Fibroblast of skin of left biceps (primary cell): ENCODE measurements at places on chromosomes 7 and 10.

- DNase-seq = no peak
Observed at GRCh38 chr7:30281791-30282190, 2.6 kb upstream of the ZNRF2 start.

DNA sequence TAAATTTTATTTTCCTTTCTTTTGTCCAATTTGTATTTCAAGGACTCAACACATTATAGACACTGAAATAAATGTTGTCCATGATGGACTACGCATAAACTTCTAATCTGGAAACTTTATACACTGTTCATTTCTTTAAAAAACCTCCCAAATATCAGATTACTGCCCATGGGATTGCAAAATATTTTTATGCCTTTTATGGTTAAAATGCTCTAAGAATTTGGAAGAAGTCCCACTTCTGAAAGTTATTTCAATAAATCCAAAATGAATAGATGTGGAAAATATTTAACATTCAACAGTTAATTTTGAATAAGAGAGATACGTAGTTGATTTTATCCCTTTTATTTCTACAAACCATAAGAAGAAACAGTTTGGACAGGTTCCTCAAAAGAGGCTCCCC is 46.1 kb downstream of the CABCOCO1 start:
- peak; percentile 51 for DNase-seq

DNA sequence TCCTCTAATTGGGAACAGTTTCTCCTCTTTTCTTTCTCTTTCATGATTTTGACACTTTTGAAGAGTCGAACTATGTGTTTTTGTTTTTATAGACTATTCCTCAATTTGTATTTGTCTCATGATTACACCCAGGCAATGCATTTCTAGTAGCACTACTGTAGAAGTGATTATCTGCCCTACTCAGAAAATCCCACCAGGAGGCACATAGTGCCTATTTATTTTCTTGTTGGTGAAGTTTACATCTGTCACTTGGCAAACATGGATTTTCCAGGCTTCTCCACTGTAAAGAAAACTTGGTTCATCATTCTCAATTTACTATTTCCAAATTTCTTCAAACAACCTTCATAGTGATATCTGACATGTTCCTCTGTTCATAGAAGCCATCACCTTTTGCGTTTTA is 893.9 kb downstream of the CCSER2 start:
- DNase-seq = no peak

GRCh38 chr7:157472311-157473050 is 135.7 kb downstream of the DNAJB6 start:
- no peak for DNase-seq

DNA sequence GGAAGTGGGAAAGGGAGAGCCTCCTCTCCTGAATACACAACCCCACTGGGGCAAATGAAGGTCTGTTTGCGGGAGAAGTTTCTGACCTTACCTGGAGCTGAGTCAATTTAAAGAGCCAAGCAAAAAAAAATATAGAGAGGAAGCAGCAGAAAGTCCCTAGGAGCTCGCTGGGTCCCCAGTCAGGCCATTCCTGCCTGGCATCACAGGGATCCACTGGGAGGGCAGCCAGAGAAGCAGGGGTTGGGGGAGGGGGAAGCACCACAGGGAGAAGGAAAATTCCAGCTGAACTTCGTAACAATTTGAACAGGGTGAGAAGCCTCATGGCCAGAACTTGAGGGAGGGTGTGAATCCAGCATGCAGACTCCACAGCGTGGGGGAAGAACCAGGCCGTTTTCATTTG is 298.7 kb downstream of the LRRTM3 start:
- DNase-seq = no peak

DNA sequence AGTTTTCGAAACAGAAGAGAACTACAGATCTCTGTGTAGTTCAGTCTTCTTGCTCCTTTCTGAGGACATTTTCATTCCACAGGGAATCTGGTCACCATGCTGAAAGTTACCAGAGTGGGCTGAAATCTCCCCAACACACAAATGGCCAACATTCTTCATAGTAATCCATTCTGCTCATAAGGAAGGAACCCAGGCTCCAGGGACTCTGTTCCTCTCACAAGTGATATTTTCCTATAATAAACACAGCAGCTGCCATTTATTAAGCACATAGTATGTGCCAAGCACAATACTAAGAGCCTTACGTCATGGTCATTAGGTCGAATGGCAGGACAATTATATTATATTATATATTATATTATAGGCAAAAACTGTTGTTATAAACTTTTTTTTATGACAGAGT is 109.8 kb downstream of the RAB11FIP2 start:
- no peak for DNase-seq

DNA sequence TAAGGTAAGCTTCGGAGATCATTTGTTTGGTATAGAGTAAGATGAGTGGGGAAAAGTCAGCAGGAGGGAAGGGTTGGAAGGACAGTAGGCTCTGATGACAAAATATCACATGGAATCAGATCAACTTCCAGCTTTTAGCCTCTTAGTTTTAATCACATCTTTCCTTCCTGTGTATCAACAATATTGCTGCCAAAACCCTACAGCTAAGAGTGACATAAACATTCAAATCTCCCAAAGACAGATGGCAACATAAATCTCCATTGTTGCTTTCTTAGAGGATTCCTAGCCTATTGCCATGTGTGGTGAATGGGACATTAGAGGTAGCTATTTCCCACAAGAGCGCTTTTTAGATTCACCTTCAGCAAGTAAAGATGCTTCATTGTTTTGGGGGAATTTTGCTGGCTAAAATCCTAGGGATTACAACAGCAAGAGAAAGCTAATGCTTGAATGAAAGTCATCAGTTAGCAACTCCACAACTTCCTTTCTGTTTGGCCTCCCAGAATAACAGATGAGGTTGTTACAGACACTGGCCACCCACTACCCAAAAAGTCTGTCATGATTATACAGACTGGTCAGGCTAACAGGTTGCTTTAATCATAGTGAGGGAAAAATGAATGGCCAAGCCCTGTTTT is 35.2 kb upstream of the FZD1 start:
- DNase-seq = no peak

GRCh38 chr7:109751241-109751640 is 1181.6 kb downstream of the DNAJB9 start:
- no peak for DNase-seq

DNA sequence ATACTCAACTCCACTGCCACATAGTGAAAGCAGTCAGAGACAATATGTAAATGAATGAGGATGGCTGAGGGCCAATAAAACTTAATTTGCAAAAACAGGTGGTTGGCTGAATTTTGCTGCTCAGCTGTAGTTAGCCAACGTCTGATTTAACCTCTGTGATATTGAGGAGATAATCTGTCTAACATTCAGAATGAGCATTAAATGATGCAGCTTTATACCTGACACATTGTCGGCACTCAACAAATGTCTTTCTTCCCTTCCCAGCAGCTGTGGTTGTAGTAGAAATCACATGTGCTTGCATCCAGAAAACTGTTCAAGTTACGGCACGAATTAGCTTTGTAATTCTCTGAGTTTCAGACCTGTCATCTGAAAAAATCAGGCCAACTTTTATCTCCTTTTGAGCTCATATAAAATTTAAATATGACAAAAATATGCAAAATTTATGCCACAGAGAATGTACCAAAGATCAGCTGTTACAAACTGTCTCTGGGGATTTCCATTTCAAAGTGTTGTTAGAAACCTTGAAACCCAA is 1239.7 kb downstream of the GATA3 start:
- no peak for DNase-seq

- DNase-seq = no peak
Observed at GRCh38 chr7:115689941-115690340, 340.6 kb downstream of the TFEC start.

- no peak for DNase-seq
Observed at GRCh38 chr10:114974625-114975024, 36.6 kb downstream of the TRUB1 start.

GRCh38 chr7:100546926-100547800 is 8.2 kb downstream of the AGFG2 start:
- DNase-seq = no peak

DNA sequence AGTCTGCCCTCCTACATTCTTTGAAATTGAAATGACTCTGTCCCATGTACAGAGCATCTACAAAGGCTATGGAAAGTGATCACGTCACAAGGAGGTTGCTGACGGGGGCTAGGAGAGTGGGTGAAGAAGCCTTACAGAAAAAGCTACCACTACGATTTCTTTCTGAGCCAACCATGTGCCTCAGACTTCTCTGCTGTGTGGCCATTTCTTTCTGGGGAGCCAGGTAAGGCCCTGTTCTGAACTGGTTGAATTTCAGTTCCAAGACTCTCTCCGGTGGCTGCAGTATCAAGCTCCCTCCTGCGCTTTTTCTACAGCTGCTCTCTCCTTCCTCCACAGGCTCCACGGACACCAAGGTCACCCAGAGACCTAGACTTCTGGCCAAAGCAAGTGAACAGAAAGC is 112.5 kb upstream of the PRSS1 start:
- DNase-seq = no peak

DNA sequence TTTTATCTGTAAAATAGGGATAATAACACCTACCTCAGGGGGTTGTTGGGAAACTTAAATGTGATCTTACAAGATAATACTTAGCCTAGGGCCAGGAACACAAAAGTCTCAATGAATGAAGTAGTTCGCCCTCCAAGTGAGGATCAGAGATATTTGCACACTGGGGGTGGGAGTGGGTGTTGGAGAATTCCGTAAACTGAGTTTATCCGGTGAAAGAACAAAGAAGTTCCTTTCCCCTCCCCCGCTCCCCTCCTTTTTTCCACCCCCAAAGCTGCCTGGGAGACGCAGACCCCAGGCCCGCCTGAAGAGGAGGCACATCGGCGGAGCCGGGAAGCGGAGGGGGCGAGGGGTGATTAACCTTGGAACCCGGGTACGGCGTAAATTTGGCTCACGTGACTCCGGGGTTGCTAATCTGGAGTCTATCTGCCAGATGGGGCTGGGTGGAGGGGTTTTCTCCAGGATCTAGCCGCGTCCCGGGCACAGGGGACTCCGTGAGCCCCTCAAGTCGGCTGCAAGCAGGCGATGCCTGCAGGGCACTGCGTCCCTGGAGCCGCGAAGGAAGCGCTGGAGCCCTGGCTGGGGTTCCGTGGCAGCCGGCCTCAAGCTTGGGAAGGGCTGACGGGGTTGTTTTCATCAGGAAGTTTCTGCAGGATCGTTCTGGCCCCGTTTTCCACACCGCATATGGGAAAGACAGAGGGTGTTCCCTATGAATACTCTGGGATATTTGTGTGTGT is 1.4 kb upstream of the PODXL start:
- DNase-seq = no peak

- DNase-seq = no peak
Observed at GRCh38 chr10:30354669-30355068, 5.6 kb upstream of the MTPAP start.

DNA sequence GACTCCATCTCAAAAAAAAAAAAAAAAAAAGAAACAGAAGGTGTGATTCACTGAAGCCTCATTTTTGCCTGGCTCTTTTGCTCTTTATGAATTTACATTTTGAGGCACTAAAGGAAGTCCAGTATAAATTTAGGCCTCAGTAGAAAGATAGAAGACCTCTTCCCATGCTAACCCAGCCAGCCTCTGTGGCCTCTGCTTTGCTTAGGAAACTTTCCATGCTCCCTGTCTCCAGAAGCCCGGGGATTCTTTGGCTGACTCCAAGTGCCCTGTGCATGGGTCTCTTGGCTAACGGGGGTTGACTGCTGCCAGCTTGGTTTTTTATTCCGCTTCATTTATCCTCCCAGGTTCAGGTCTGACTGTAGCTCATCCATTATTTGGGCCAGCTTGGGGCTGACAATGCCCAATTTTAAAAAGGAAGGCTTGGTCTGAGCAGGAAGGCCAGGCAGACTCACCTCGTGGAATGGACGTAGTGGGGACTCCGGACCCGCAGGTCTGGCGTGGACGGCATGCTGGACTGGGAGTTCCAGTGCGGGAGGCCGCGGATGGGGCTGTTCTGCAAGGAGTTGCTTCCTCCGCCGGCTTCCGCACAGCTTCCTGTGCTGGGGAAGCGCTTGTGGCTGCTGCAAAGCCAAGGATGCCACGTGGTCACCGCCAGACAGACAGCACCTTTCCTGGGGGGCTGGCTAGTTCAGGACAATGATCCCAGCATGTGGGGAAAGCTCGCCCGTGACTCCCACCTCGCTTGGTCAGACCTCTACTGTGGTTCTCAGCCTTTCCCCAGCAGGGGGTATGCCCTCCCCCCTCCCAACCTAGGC is 72.3 kb downstream of the PRPF18 start:
- no peak for DNase-seq

DNA sequence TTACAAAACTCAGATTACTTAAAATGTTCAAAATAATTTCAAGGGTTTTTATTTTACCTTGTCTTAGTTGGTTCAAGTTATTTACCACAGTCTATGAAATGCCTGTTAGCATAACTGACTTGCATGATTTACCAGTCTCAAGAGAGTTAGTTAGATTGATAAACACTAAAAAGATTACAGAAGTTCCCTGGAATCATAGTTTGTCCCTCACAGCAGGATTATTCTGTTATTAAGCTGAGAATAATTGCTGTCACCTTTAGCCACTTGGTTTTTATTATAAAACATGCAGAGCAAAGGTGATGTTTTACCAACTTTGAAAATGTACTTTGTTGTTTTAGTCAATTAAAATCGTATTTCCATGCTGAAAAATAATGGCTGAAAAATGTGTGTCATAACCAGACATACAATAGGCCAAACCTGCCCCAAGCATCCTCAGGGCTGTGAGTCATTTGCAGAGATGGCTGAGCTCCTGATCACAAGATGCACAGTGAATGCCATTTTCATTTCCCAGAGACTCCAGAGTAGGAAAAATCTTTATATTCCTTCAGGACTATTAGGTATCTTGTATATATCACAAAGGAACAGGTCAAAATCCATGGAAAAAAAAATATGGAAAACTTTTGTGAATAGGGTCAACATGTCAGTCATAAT is 87.8 kb upstream of the DKK1 start:
- DNase-seq = no peak

- no peak for DNase-seq
Observed at GRCh38 chr10:96840841-96841518, 8.9 kb downstream of the LCOR start.
